ENCODE measurements at places on chromosomes 1 and 21.

- no peak for DNase-seq
Observed at GRCh38 chr1:221449801-221450470, 292.0 kb downstream of the DUSP10 start.

GRCh38 chr1:47776667-47777131, 220.5 kb downstream of the TRABD2B start:
- no peak for DNase-seq

GRCh38 chr21:39208624-39209333, 25.5 kb upstream of the PSMG1 start:
- DNase-seq = no peak

- no peak for DNase-seq
Observed at GRCh38 chr1:85683292-85684025, 24.8 kb downstream of the ZNHIT6 start.

DNA sequence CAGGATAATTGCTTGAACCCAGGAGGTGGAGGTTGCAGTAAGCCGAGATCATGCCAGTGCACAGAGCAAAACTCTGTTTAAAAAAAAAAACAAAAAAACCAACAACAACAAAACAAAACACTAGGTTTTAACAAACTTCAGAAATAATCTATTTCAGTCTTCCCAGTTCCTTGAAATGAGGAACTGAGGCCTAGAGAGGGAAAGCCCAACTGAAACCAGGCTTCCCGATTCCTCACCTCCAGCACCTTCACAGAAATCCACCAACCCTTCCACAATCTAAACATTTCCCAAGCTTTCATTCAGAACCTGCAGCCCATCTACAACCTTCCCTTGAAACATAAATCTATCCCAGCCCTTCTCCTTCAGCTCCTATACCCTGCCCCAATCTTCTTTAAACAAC, 612 bp upstream of the CD52 start:
- no peak for DNase-seq

DNA sequence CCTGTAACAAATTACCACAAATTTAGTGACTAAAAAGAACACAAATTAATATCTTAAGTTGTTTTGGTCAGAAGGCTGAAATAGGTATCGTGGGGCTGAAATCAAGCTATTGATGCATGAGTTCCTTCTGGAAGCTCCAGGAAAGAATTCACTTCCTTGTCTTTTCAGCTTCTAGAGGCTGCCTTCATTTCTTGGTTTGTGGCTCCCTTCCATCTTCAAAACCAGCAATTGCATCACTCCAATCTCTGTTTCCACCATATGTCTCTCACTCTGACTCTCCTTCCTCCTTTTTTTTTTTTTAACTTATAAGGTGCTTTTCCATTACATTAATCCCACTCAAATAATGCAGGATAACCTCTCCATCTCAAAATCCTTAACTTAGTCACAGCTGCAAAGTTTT, 78.4 kb downstream of the OLFM3 start:
- DNase-seq = no peak

DNA sequence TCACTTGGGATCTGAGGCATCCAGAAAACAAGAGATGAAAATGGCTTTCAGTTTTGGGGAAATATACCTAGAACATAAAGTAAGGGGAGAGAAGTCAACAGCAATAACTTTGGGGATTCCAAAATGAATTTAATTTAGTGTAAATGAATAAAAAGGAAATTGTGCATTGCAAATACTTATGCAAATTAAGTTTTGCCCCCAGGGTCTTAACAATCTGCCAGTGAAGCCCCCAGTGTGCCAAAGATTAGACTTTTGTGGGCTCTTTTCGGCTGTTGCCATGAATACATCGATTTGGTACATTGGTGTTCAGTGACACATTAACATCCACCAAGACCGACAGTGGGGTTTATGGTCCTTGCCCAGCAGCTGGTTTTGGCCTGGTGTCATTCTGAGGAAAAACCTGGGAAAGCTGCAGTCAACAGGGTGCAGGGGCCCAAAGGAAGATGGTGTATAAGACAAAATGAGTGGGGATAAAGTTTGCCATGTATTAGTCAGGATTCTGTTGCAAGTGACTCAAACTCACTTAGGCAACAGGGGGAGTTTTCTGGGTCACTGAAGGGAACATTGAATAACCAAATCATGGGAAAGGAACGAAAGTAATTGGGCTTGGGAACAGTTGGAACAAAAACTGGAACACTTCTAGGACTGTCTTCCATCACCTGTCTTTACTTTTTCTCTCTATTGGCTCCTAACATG, 30.2 kb upstream of the IGSF3 start:
- DNase-seq = no peak

DNA sequence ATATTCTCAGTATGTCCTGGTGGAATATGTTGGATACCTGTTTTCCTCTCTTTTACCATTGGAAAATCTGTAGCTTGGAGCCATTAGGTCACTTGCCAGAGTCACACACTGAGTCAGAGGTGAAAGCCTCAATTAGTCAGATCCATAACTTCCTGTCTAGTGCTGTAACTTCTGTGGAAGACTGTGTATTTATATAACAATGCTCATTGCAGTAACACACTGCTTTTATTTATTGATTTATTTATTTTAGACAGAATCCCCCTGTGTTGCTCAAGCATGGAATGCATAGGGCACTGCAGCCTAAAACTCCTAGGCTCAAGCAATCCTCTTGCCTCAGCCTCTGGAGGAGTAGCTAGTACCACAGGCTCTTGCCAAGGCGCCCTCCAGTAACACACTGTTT, 1.3 kb upstream of the DOCK7 start:
- no peak for DNase-seq

- DNase-seq = no peak
Observed at GRCh38 chr1:178493301-178493741, 3.4 kb downstream of the CLEC20A start.

- no peak for DNase-seq
Observed at GRCh38 chr21:33317145-33317544, 7.6 kb upstream of the IFNAR1 start.

DNA sequence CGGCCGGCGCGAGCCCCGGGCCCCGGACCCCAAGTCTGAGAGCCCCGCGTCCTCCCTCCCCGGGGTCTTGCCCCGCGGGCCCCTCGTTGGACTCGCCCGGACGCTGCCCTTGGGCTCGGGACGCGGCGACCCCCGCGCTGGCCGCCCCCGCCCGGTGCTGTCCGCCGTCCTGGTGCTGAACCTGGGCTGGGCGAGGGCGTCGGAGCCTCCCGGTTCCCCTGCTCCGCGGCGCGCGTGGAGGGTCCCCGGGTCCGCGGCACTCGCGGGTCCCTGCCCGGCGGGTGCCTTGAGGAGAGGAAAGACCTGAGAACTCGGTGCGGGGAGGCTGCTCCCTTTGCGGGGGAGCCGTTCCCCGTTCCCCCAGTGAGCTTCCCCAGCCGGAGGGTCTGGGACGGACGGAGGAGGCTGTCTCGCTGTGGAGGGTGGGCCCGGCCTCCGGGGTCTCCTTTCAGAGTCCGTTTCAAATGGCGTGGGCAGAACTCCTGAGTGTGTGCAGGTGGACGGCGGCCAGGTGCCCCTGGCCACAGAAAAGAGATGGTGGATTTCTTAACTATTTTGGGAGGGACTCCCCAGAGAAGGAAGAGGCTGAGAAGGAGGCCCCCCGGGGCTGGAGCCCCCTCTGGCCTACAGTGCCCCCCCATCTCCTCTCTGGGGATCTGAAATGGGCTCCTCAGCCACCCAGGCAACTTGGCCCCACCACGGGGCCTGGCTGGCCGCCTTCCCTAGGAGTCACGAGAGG, 595 bp downstream of the GABRD start:
- DNase-seq = no peak
